ENCODE measurements at places on chromosomes 16 and 17.

GRCh38 chr16:86396422-86396821 is 113.9 kb upstream of the FOXF1 start:
- no peak for DNase-seq

DNA sequence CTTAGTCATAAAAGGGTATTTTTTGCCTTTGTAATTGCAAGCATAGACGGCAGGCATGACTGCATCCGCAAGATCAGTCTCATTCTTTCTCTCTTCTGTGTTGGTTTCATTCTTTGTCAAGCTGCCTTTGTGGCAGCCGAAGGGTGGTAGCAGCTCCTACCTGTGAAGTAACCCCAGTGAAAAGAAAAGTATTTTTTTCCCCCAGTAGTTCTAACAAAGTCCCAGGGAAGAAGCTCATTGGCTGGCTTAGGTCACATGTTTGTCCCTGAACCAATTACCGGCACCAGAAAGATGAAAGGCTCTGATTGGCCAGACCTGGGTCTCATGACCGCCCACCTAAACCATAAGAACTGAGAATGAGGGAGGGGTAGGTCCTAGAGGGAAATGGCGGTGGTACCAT is 110.7 kb downstream of the RAP1GAP2 start:
- no peak for DNase-seq

GRCh38 chr17:74172700-74173099 is 30.8 kb upstream of the RPL38 start:
- no peak for DNase-seq

- peak; percentile 1 for DNase-seq
These were observed 46.1 kb upstream of the DNAJA2 start for GRCh38 chr16:47019568-47019967.

DNA sequence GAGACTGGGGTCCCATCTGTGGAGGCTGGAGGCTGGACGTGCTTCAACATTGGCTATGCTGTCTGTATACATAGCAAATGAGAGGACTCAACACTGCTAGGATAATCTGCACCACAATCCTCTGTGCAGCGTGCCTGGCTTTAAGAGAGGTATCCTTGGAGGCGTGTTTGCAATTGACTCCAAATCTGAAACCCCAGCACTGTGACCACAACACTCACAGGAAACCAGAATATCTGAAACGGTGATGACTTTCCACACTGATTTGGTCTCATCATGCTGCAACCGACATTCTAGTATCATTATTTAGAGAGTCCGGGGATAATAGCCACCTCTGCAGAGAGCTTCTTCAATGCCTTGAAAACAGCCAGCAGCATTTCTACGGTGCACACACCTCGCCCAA is 35.1 kb downstream of the TLE7 start:
- no peak for DNase-seq

DNA sequence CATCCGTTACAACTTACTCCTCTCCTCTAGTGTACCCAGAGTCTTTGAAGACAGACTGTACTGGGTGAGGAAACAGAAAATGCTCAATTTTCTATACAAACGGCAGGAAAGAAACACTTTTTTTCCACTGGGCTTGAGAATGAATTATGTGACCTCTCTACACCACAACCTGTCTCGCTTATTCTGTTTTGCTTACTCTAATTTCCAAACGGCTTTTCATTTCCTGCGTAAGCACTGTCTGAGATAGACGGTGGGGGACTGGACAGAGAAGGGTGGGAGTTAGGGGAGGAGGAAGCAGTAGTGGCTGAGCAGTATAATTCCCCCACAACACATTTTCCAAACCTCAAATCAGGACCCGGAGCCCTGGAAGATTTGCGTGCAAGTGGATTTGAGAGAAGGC is 191.4 kb upstream of the SDK2 start:
- no peak for DNase-seq
